NCI-H187 treated with DMSO at 0.1 percent for 48 hours (cell line): ENCODE measurements at places on chromosomes 11 and 22.
A peak's percentile ranks its signal among the peaks of the same experiment; 100 is the strongest.

DNA sequence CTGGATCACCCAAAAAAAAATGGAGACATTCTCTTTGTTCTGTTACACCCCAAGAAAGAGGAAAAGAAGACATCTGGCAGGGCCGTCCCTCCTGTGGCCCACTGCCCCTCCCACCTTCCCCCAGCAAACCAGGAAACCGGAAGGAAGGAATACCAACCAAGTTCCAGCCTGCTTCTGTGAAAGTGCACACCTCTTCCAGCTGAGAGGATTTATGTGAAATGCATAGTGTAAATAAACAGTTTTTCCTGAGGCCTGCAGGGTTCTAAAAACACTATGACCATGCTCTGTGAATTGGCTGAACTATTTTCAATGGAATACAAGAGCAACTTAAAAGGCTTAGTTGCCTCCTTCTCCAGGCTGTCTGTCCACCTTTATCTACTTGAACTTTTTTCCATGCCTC lies 50.0 kb upstream of the CHST1 start:
- no peak for DNase-seq

- no peak for DNase-seq
These were observed 9.2 kb upstream of the PIWIL4 start for GRCh38 chr11:94557992-94558391.

DNA sequence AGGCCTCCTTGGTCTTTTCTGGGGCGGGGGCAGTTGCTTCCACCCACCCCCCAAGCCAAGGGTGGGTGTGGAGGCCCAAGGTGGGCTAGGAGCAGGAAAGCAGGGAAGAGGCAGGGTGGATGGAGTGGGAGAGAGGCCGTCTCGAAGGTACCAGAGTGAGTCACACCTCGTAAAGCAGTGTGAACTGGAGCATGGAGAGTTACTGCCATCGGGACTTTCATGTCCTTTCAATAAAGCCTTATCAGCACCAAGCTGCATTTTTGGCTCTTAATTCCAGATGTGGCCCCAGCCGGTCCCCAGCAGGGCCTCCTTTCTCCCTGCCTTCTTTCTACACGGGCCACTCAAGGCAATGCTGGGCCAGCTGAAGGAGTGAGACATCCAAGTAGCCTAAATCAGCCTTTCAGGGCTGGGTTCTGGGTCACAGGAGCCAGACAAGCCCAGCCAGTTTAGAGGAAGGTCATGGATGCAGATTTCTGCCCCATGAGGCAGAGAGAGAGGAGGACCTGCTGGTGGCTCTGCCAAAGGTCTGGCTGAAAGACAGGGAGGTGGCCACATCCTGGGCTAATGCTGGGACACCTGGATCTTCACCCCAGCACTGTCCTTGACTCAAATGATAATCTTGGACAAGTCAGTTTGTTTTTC lies 59.0 kb upstream of the CD82 start:
- DNase-seq = no peak

DNA sequence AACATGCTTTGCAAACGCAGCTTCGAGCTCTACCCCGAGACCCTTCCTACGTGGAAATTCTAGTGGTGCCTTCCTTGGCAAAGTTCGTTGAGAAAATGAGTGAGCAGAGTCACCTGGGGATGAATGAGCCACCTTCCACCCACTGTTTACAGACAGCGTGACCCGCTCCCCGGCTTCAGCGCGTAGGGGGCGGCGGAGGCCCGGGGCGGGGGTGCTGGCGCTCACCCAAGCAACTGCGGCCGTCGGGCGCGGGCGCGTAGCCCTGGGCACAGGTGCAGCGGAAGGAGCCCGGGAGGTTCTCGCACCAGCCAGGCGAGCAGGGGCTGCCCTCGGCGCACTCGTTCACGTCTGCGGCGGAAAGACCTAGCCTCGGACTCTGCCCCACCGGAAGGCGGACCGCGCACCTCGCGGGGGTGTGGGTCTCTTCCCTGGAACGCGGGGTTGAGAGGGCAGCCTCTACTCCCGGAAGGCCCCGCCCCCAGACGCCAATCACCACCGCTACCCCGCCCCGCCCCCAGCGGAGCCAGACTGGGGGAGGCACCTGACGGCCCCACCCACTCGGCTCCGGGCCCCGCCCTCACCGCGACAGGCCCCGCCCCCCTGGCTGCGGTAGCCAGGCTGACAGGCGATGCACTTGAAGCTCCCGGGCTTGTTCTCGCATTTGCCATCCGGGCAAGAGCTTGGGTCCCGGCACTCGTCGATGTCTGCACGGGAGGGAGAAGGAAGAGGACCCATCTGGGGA lies 11.8 kb downstream of the LTBP3 start:
- DNase-seq = peak; percentile 40
